ENCODE measurements at places on chromosomes 2 and 18.

DNA sequence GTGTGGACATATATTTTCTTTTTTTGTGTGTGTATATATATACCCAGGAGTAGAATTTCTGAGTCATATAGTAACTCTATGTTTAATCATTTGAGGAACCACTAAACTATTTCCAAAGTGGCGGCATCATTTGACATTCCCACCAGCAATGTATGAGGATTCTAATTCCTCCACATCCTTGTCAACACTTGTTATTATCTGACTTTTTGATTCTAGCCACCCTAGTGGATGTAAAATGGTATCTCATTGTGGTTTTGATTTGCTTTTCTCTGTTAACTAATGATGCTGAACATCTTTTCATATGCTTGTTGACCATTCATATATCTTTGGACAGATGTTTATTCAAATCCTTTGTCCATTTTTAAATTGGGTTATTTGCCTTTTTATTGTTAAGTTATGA, 120.3 kb downstream of the TGFA start:
- no peak for DNase-seq

GRCh38 chr18:676069-676468, 18.6 kb downstream of the TYMS start:
- DNase-seq: no peak

GRCh38 chr2:189234991-189235390, 55.4 kb upstream of the COL5A2 start:
- DNase-seq: no peak

- no peak for DNase-seq
Measured at GRCh38 chr18:47427923-47428637, 176.6 kb upstream of the SKOR2 start.

- no peak for DNase-seq
Measured at GRCh38 chr2:34912084-34912483, 1313.0 kb upstream of the FAM98A start.

- DNase-seq: no peak
Measured at GRCh38 chr2:118806797-118807667, 40.4 kb downstream of the EN1 start.

GRCh38 chr2:142075826-142076225, 55.0 kb downstream of the LRP1B start:
- DNase-seq: no peak

- DNase-seq: no peak
Measured at GRCh38 chr2:30729031-30729430, 78.2 kb downstream of the CAPN13 start.

DNA sequence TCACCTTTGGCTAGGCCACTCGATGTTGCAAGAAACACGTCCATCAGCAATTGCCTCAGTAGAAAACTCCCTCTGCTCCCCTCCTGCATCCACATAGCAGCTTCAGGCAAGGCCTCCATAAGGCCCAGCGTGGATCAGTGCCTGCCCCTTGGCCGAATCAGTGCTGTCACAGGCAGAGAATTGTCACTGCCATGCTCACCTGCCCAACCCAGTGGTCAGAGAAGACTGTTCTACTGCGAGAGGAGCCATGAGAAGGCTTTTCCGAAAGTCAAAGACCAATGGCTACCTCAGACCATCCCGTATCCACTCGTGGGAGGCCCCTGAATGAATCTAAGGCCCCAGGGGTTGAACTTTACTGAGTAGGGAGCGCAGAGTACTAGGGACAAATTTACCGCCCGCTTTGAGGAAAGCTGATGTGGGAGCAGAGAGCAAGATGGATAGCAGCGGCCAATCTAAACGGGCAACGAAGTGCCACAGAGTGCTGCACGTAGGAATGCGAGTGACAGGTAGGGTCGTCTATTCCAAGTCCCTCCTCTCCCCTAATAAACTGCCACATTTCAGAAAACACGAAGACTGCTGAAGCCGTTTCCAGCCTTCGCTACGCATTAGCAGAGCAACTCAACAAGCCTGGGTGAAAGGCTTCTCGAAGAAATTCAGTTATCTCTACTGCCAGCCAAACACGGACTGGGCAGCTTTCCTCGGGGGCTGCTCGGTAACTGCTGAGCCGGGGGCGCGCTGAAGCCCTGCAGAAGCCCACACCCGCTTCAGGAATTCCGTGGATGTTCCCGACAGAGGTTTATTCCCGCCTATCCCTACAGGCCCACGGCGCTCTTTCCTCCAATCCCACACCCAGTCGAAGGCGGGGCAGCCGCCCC, 968 bp upstream of the RALBP1 start:
- no peak for DNase-seq

DNA sequence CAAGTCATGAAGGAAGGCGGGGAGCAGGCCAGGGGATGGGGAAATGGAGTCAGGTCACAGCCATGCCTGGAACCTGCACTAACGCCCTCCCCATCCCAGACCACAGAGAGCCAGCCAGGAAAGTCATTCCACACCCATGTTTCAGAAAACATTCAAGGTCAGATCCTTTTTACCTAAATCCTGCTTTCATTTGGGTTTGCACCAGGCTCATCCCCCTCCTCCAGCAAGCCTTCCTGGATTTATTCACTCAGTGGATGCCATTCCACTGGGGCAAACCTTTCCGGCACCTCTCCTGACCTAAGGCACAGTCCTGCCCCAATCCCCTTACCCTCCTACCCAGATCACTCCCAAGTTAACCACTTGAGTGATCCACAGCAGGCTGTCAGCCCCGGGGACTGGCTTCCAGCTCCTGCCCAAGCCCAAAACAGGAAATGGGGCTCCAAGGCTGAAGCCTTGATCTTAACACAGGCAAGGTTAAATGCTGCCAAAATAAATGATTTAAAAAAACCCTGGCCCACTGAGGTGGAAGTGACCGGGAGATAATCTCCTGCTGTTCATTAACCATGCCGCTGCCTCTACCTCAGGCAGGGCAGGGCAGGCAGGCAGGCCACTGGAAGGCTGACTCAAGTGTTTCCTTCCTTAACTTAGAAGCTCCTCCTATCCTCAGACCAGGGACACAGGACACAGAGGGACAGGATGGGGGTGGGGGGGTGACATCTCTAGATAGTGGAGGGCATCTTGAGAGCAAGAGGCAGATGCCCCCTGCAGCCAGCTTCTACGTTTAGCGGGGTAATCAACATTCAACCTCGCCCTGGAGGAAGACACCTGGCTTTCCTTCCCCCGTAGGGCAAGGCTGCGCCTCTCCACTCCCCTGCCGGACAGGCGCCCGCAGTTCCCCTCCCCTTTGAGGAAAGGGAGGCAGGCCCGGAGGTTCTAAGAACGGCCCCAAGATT, 1.4 kb downstream of the RAB11FIP5 start:
- DNase-seq: no peak

DNA sequence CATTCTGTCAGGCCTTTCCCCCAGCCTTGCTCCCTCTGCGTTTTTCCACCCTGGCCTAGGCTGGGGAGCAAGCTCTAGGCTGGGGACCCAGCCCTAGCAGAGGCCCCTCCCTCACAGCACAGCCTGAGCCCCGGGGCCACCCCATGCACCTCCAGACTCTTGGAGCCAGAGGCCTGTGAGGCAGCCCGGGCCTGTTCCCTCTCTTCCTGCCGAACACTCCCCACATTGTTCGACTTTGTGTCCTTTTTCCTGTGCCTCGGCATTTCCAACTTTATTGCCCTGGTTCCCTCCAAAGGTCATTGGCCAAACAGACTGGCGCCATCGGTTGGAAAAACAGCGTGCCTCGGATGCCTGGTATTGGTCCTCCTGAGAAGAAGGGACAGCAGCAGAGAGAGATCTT, 79.7 kb downstream of the HS1BP3 start:
- no peak for DNase-seq

DNA sequence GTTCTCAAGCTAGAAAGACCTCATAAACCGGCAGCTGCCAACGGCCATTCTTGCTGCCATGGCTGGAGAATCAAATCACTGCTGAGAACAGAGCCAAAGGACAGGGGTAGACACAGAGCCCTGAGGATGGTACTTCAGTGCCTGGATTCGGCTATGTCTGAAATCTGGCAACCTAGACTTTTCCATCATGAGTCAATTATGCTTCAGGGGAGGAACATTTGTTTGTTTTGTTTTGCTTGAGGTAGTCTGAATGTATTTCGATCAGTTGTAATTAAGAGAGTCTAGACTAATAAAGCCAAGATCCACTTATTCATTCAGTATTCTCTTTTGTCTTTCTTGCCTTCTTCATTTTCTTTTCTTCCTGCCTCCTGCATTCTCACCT, 122.8 kb upstream of the SH3BP4 start:
- DNase-seq: no peak

Data from left renal cortex interstitium (tissue), 4 donors.